Ecto neural progenitor cell (in vitro differentiated cells): ENCODE measurements at places on chromosomes 6 and 20.

- no peak for DNase-seq
These were observed 944.8 kb upstream of the CITED2 start for GRCh38 chr6:140319209-140319608.

DNA sequence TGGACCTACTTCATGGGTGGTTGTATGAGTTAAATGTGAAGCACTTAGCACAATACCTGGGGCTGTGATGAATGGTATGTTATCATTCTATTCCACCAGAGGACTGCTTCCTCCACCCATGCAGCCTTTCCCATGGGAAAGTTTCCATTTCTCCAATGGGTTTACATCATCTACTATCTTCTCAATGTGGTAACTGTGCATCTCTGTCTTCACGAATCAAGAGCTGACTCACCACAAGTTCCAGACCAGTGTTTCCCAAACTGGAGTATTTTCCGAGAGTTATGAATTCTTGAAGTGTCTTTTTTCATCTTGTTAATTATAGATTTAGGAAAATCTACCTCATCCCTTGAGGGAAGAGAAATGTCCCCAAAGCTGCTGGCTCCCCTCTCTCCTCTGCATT is 182.8 kb downstream of the UNC5CL start:
- no peak for DNase-seq

DNA sequence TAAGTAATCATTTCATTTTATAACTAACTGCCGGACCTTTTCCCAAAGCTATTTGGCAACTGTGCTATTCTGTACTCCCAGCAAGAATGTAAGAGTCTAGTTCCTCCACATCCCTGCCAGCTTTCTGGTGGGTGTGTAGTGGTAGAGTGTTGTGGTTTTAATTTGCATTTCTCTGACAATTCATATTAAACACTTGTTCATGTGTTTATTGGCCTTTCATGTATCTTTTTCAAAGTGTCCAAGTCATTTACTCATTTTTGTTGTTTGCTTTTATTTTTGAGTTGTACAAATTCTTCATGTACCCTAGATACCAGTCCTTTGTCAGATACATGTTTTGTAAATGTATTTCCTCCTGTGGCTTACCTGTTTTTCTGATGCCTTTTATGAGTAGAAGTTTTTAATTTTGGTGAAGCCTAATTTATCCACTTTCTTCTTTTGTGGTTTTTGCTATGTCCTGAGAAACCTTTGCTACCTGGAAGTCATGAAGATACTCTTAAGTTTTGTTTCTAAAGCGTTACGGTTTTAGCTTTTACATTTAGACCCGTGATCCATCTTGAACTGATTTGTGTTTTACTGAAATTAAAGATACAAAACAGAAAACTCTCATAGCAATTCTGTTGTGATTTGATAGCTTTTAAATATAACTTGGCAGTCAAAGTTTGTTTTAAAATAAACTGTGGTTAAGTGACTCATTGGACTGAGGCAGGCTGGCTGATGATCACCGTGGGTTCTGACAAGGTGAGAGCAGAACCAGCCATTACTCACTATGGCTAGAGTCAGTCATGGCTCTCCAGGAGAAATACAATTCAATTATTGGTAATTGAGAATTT is 8.0 kb downstream of the MYLIP start:
- DNase-seq: no peak

DNA sequence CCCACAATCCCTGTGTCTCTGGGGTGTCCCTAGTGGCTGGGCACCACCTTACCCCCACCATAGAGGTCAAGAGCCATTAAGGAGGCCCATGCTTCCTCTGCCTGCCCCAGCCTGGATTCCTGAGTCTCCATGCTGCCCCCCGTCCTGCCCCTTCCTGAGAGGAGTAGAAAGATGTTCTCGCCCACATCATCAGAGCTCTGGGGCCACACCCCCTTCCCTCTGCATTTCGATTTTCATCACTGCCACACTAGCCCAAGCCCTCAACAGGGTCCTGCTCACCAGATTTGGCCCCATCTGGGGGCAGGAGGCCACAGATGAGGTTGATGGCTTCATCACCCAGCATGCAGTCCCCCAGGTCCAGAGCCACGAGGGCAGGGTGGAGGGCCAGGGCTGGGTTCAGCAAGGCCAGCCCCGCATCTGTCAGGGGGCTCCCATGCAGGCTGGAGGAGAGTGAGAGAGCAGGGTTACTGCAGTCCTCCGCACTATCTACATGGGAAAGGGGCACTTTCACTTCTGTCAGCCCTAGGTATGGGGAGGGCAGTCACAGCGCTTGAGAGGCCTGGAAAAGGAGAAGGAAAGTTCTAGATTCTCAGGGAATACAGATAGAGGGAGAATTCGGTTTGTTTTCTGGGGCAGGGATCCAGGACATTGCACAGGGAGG is 1.5 kb downstream of the LRRC73 start:
- no peak for DNase-seq

- DNase-seq: peak; percentile 50
These were observed 101.5 kb downstream of the SYCP2 start for GRCh38 chr20:59831916-59832270.
